Mammary epithelial cell (primary cell): ENCODE measurements at places on chromosomes 16 and 17. TPM values are rescaled to one million over a fixed set of nuclear protein-coding genes. Genes with fewer than 3 reads are reported as not detected.

Gene ABCC3
- 113 TPM for total RNA-seq

Gene CCDC144A
- total RNA-seq: 1.3 and 1.8 TPM in 2 replicates

Gene ABCC11
- total RNA-seq: 0.19 and 0.47 TPM in 2 replicates

Gene KRTAP29-1
- total RNA-seq: 0.17 TPM

Gene MT1H
- not detected for total RNA-seq

Gene SULT1A2
- 0.40 and 0.61 TPM in 2 replicates for total RNA-seq

Gene ZNF319
- total RNA-seq: 7.2 TPM

Gene CD300LG
- not detected for total RNA-seq

Gene LDHD
- total RNA-seq: 0.86 and 1.4 TPM in 2 replicates

Gene GGT6
- total RNA-seq: 1.5 and 3.1 TPM in 2 replicates
